H9 (cell line): ENCODE measurements at places on chromosomes 5 and 9. TPM values are rescaled to one million over a fixed set of nuclear protein-coding genes. Genes with fewer than 3 reads are reported as not detected.
A peak's percentile ranks its signal among the peaks of the same experiment; 100 is the strongest.

DNA sequence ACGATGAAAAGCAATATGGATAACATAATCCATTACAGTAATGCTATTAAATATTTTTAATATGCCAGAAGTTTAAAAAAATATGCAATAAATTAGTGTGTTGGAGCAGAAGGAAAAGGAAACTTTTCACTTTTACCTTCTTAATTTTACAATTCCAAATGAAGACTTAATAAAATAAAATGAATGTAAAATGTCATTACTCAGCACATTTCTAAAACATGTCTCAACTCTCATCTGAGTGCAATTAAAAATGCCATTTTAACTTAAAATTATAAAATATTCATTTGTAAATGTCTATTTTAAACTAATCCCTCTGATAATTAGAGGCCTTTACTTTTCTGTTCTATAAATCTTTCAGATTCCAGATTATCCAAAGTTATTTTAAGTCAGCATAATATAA is 733.4 kb downstream of the DNAH5 start:
- DNase-seq, result no peak

DNA sequence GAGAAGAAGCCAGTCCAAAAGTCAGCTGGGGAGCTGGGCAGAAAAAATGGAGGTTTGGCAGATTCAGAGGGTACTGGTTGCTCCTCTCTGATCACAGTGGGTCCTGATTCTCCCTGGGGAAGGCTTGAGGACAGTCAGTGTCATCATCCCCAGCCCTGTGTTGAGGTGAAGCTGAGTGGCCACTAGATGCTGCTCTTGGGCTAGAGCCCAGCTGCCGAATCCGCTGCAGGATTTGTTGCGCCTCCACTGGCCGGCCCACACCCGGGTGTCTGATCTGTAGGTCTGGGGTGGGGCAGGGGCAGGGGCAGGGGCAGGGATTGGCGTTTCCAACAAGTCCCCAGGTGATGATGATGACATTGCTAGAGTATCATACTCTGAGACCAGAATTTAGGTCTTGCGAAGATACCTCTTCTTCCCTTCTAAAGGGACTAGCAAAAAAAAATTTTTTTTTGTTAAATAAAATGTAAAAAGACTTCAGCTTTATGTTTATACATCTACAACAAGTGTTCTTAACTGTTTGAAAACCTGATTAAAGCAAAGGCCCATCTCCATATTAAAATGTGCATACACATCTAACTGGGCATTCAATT is 106.8 kb downstream of the PDE6A start:
- DNase-seq, result peak; percentile 88

- DNase-seq, result no peak
Measured at GRCh38 chr5:149151717-149152116, 10.4 kb downstream of the ABLIM3 start.

DNA sequence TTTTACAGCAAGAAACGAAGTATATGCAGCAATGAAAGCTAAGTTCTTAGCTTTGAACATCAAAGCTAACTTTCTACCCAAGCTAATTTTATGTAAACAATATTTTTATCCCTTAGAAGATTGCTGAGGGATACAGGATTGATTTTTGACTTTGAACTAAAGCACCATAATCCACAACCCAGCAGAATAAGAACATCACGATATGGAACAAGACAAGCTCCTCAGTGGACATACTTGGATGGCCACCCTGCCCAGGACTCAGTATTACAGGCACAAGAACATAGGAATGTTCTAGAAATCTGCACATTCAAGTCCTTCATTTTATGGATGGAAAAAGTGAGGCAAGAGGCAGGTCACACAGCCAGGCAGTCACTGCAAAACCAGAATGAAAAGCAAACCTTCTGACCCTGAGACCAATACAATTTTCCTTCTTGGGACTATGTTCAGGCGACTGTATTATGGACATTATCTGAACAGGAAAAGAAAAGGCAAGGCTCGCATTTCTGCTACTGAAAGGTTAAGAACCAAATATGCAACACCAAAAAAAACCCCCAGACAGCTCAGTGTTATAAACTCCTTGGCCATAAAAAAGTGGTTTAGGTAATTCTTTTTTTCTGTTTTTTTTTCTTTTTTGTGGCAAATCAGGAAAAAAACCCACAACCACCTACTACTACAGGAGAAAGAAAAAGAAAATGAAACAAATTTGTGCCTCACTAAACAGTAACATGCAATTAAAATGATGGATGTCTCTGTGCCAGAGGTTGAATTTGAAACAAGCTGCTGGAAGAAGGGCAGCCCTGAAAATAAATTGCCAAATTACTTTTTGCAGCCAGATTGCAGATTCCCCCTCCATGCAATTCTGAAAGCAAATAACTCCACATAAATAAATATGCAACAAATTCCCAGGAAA is 25.4 kb downstream of the EPB41L4B start:
- DNase-seq, result no peak

GRCh38 chr9:97900103-97900737 is 22.1 kb downstream of the TRMO start:
- no peak for DNase-seq

- DNase-seq, result no peak
Measured at GRCh38 chr5:141701360-141702119, 19.5 kb upstream of the ARAP3 start.

Gene FGF18
- total RNA-seq, result 0.94 and 1.3 TPM in 2 replicates

Gene FOXB2
- 7.8 and 8.4 TPM in 2 replicates for total RNA-seq
